Activated CD8-positive, alpha-beta memory T cell treated with anti-CD3 and anti-CD28 coated beads for 4 hours (primary cell): ENCODE measurements at places on chromosomes 11 and 22.

- no peak for DNase-seq
These were observed 3.2 kb downstream of the SCGB1A1 start for GRCh38 chr11:62421996-62422395.

GRCh38 chr11:122853971-122854446, 15.7 kb downstream of the CRTAM start:
- no peak for DNase-seq

GRCh38 chr11:47000033-47000432, 63.5 kb downstream of the CSTPP1 start:
- no peak for DNase-seq

GRCh38 chr11:74505911-74506310, 12.4 kb upstream of the LIPT2 start:
- no peak for DNase-seq

GRCh38 chr11:34655335-34656008, 34.6 kb downstream of the EHF start:
- DNase-seq: no peak

DNA sequence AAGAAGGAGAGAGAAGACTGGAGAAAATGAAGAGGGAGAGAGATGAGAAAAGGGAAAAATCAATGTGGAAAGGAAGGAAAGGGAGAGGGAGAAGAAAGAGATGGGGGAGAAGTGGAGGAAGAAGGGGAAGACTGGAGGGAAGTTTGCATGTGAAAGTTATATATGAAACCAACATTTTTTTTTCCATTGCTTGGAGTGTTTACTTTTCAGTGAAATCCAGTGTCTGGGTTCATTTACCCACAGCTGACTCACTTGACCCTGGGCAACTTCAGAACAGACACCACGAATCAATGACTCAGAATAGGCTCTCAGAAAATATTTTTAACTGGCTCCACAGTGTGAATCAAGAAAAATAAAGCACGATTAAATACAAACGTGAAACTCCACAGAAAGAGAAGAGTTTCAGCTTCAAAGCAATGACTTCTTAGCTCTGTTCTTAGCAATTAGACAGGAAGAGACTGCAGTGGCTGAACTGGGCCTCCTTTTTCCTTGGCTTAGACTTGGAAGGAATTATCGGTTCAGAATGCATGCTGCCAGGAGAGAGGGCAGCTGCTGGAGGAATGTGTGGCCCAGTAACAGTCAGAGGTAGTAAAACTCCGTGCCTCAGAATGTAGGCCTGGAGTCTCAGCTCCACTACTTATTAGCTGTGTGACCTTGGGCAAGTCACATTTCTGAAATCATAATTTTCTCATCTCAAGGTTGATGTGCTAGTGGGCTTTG, 237.5 kb downstream of the MIAT start:
- no peak for DNase-seq

- no peak for DNase-seq
These were observed 31.3 kb downstream of the SHANK3 start for GRCh38 chr22:50703726-50704509.

GRCh38 chr11:47626234-47626633, 16.1 kb downstream of the MTCH2 start:
- DNase-seq: no peak

DNA sequence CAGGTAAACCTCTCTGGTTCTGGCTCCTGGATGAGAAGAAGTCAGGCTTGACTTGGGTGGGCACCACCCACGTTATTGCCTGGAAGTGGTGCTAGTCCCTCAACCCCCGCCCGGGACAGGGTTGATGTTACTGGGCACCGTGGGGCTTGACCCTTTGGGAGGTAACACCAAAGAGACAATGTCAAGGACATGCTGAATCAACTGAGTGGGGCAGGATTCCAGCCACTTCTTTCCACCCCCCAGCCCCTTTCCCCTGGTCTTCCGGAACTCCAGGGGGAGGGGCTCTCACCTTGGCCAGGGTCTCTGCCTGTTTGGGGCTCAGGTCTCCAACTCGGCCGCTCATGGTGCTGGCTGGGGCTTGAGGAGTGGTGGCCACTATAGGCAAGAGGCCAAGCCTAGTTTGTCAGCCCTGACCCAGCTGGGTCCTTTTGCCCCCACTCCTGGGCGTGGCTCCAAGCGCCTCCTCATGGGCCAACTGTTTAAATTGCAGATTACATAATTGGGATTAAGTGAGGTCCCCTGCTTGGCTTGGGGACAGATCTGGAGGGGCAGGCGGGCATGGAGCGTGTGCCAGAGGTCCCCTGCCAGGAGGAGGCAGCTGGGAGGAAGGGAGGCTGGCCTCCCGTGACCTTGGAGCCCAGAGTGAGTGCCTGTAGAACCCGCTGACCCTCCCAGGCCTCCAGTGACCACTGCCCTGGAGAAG, at the start of gene SEC14L3:
Gene SEC14L3 (minus strand): TSS at position 402 of the 703 bp plus-strand sequence. CDS start 59 bp downstream, at position 343.
- no peak for DNase-seq

GRCh38 chr22:50367778-50368500, 24.8 kb downstream of the PPP6R2 start:
- no peak for DNase-seq

DNA sequence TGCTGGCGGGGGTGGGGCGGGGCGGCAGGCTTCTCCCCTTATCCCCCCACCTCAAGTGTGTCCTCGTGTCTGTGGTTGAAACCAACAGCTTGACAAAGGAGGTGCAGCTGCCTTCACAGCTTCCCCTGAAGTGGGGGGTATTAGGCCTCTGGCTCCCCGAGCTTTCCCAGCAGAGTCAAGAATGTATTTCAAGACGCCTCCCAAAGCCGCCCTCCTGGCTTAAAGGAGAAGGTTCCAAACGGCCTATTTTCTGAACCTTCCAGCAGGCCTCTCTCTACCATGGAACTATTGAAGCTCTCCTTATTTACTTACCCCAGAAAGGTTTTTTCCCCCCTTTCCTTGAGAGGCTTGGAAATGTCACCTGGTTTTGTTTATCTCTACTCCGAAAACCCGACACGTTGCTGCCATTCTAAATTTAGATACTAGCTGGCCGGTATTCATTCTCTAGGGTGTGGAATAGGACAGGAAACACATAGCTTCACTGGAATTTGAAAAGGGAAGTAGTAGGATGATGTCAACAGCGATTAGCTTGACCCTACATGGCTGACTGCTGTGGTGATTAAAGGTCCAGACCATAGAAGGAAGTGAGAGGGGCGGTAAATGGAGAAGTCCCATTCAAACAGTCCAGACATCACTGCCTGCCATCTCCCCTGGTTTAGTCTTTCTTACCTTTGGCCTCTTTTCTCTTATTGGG, 671 bp upstream of the PICALM start:
- no peak for DNase-seq

DNA sequence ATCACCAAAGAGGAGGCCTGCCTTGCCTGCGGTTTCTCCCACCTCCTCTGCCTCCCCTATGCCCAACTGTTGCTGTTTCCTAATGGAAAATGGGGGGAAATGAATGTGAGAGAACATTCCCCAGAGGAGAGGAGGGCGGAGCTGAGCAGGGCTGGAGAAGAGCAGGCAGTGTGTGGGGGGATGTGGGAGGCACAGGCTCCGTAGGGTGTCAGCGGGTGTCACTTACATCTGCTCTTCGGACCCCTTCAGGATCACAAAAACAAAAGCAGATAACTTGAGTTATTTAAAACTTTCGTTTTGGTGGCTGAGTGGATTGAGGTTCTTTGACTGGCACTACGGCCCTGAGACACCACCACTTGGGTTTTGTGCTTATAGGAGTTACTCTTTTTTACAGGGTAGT, 93.8 kb downstream of the CEP164 start:
- no peak for DNase-seq

- no peak for DNase-seq
These were observed 2.7 kb upstream of the BACE1 start for GRCh38 chr11:117318738-117319137.

- no peak for DNase-seq
These were observed 847.4 kb downstream of the NTM start for GRCh38 chr11:132217856-132218255.

GRCh38 chr11:122556605-122557004, 98.9 kb upstream of the UBASH3B start:
- no peak for DNase-seq

GRCh38 chr11:35905646-35906276, 38.1 kb upstream of the LDLRAD3 start:
- DNase-seq: no peak

DNA sequence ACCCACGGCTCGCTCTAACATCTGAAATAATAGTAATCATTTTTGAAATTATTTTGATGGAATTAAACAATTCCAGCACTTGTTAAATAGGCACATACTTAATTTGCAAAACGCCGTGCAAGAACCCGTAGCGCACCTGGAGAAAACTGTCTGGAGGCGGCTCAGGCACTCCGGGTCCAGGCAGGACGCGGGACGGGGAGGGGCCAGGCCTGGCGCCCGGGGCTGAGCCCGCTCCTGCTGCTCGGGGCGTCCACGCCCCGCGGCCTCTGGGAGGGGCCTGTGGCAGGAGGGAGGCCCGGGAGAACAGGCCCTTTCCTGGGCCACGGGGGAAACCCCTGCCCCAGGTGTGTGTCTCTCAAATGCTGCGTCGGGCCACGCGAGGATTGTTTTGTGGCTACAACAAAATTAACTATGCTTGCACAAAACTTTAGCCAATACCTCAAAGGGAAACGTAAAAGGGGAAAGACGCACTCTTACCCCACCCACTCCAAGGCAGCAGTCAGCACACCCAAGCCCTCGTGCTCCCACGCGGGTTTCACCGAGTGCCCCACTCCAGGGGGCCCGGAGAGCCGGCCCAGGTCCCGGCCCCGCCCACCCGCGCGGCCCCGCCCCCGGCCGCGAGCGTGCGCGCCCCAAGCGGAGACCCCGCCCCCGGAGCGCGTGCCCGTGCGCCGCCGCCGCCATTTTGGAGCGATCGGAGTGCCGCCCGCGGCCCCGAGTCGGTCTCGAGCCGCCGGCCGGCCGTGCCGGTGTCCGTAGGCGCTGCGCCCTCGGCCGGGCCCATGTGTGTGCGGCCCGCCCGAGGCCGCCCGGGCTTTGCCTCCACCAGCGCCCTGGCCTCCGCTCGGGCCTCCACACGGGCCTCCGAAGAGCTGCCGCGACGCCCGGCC, at the start of gene PPP6R2:
Gene PPP6R2 (plus strand): TSS at position 677 of the 890 bp plus-strand sequence. CDS start 50,582 bp downstream, outside the sequence.
- DNase-seq: peak; percentile 85

DNA sequence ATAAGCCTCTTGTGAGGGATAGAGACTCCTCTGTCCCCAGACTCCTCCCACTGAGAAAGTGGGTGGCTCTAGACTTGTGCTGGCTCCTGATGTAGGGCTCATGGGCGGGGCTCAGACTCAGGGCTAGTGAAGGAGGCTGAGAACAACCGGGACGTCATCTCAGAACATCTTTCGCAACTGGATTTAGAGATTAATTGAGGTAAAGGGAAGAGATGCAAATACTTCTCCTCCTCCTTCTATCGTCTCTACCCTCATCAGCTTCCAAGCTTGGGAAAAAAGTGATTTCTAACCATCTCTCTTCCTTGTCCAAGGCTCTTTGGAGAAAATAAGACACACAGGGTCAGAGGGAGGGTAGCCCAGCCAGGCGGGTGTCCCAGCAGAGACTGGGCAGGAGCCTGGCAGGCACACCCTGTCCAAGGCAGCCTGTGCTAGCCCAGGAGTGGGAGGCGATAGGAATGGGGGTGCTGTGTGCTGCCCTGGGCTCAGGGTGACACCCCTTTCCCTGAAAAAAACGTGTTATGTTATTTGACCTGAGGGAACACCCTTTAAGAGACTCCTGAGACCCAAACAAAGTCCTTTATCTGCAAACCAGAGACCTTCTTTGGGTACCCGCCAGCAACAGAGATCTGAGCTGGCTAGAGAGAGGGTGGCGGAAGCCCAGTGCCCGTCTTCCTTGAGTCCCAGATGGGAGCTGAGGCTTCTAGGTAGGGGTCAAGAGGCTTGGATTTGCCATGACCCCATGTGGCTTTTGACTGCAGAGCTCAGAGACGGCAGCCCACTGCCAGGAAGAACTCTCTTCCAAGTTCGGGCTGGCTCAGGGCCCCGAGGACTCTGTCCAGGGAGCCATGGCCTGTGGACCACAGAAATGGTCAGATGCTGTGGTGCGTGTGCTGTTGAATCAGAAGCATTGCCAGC, 160.9 kb downstream of the ADAMTS15 start:
- DNase-seq: no peak
